Stimulated activated CD8-positive, alpha-beta memory T cell treated with anti-CD3 and anti-CD28 coated beads, Interleukin-12 subunit alpha, Interleukin-12 subunit beta, amount 100 ng/mL, for 1 hour (primary cell): ENCODE measurements at places on chromosomes 13 and 19.

- DNase-seq = no peak
These were observed 1.7 kb upstream of the DNAJB1 start for GRCh38 chr19:14519860-14520407.

- DNase-seq = no peak
These were observed 451 bp upstream of the ICAM5 start for GRCh38 chr19:10289167-10289835.

DNA sequence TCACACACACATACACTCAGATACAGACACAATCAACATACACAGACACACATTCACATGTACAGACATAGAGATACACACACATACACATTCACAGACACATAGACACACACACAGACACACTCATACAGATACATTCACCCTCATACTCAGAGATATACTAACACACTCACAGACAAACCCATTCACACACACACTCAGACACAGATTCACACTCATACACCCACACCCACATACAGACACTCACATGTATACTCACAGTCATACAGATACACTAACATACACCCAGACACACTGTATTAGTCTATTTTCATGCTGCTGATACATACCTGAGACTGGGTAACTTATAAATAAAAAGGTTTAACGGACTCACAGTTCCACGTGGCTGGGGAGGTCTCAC, 30.8 kb downstream of the GJA3 start:
- DNase-seq = no peak

- no peak for DNase-seq
These were observed 56.7 kb downstream of the AKAP11 start for GRCh38 chr13:42328672-42329071.

DNA sequence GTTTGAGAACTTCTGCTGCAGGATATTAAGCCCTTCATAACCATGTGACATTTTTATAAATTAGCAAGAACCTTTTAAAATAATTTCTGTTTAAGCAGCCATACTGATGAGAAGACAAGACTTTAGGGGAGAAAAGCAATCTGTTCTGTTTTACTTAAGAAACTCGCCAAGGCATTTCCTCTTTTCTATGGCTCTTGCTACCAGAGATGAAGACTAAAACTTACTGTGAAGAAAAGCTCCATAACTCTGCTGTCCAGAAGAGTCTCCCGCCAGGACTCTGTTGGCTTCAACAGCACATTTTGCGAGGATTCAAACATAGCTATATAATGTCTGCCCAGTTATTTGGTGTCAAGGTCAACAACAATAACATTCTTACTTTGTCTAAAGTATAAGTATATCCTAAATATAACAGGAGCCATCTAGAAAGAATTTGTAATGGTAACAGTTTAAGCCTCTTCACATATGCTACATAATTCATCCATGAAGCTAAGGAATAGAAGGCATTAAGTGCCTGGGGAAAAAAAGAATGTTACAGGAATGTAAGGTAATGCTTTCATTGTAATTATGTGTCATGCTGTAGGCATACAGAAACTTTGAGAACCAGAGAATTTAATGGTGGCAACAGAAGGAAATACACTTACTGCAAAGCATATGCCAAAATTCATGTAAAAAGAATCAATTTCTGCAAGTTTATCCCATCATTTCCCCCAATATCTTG, 53.2 kb upstream of the EEF1AKMT1 start:
- DNase-seq = no peak

DNA sequence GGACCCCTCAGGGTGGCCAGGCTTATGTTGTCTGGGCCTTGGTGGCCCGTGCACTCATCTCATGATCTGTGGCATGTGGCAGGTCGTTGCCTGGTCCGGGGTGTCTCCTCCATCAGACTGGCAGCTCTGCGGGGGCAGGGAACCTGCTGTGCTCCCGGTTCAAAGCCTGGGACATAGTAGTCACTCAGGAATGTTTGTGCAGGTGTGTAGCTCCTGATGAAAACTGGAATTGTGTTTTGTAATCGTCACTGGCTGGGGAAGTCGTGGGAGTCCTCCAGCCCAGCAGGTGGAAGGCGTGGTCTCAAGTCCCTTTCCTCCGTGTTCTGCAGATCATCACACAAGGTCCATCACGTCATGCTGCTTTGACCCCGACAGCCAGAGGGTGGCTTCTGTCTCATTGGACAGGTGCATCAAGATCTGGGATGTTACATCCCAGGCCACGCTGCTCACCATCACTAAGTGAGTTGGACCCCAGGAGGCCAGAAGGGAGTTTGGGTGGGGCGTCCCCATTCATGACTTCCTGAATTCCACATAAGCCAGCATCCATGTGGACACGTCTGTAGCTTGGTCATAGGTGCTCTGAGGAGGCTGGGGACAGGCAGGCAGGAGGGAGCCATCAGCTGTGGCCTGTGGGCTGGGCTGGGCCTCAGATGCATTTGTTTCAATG, 19.1 kb downstream of the WDR88 start:
- DNase-seq = no peak
